ENCODE measurements at places on chromosomes 16 and 17. TPM values are rescaled to one million over a fixed set of nuclear protein-coding genes. Genes with fewer than 3 reads are reported as not detected.

GRCh38 chr16:88618956-88619667 is 19.3 kb upstream of the IL17C start:
- DNase-seq: no peak

CCL8 gene
- total RNA-seq: not detected

DNA sequence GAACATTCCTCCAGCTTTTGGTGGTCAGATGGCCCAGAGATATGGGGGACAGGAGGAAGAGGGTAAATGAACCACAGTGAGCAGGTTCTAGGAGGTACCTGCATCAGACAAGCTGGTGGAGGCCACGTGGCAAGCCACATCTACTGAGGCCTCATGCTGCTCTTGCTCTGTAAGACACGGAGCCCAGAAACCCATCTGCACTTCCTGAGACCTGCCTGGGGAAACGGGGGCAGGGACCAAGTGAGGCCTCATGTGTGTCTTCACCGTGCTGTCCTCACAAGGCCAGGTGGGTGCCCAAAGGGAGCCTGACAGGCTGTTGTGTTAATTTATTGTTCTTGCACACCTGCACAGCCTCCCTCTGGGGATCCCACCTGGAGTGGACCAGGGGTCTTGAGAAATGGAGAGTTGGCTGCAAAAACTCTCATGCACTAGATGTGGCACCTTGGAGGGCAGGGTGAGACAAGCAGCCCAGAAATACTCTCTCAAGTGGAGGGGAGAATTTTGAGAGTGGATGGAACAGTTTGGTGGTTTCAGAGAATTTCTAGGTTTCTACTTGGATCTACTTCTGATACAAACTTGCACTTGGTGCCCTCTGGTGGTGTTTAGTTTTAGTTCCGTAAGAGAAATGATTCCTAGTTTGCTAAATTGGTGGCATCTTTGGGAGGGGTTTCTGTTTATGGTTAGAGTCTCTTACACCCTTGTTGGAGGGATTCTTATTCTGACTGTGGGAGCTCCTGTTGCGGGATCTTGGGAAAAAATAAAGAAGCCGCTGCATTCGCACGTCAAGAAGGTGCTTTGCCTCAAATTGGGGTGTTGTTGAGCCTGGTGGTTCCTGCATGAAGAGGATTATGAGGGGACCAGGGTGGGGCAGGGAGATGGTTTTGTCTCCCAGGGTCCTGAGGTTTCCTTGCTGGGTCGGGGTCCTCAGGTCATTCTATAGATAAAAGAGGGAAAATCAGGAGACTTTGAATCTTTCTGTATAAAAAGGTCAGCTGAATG is 47.5 kb downstream of the SLC6A2 start:
- DNase-seq: no peak

- no peak for DNase-seq
These were observed 271.7 kb upstream of the TBX2 start for GRCh38 chr17:61127960-61128359.

- no peak for DNase-seq
These were observed 7.5 kb downstream of the TMEM235 start for GRCh38 chr17:78238823-78239488.

DNA sequence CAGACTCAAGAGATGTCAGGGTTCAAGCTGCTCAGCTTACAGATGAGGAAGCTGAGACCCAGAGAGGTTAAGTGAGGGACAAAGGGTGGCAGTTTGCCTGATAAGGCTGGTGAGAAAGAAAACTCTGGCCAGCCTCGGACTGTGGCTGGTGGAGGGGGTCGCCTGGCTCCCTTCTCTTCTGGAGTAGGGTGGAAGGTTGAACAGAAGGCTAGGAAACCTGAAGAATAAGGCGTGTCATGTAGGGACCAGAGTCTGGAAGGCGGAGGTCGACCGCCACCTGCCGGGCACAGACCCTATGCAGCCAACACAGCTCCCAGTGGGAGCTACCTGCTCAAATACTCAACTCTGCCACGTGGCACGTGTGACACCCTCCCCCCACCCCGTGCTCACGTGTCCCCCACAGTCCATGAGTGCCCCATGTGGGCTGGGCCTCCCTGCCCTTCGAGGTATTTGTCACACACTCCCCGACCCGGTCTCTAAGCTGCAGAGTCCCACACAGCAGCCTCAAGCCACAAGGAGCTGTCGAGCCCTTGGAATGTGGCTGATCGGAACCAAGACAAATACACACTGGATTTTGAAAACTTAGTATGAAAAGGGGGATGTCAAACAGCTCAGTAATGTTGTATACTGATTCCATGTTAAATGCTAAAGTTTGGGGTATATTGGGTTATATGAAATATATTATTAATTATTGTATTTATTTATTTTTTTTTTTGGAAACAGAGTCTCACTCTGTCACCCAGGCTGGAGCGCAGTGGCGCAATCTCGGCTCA is 11.8 kb downstream of the HID1 start:
- DNase-seq: peak; percentile 39

HAP1 gene
- total RNA-seq: 0.21 TPM

DNA sequence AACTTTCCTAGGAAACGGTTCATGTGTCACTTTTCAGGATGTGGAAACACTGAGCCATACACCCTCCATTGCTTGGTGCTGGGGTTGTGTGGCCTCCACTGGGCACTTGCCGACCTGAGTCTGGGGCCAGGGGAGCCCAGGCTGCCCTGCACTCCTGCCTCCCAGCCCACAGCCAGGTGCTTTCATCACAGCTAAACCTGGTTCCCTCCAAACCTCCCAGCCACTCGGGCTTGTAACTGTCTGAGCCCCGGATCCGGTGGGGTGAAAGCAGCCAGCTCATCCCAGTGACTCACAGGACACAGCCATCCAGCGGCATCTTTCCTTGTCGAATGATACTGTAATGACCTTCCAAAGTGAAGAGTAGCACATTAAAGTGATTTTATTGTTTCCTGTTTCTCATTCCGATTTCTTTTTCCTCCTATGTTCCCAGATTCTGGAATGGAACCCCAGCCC is 19.8 kb downstream of the CARHSP1 start:
- DNase-seq: no peak

DNA sequence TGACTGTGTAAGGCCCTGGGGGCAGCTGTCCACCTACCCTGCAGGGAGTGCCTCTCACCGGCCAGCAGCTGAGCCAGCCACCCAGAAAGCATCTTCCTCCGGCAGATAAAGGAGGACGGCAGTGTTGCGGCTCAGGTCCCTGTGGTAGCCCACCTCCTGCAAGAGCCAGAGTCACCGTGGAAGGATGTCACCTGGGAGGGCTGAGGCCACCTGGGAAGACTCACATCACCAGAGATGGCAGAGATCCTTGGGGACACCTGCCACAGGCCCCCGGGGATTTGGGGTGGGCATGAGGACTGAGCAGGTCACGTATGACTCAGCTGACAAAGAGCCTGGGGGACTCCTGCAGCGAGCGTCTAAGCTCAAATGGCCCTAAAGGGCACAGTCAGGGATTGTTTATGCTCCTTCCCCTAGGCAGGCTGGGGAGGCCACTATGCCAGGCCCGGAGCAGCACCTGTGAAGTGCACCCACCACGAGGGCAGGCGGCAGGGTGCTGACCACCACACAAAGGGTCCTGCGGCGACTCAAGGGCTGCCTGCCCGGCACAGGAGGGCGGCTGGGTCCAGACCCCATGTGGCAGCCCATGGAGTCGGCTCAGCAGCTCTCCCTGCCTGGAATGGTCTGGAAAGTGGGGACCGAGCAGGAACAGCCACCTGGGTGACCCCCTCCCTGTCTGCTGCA is 44.1 kb downstream of the TNFRSF13B start:
- DNase-seq: no peak
